ENCODE measurements at places on chromosomes 11 and 22. TPM values are rescaled to one million over a fixed set of nuclear protein-coding genes. Genes with fewer than 3 reads are reported as not detected.

Gene VPREB1
- total RNA-seq: not detected

Gene LYVE1
- total RNA-seq: 60.8 TPM

Gene SCN4B
- 0.30 TPM for total RNA-seq

Gene PPP2R5B
- total RNA-seq: 9.2 TPM

Gene OR8B12
- total RNA-seq: not detected

Gene SAA4
- 1,156 TPM for total RNA-seq

Gene LRP4
- total RNA-seq: 0.43 TPM

Gene TRIM6
- 0.44 TPM for total RNA-seq

Gene ANGPTL5
- total RNA-seq: not detected

Gene CD3G
- total RNA-seq: 0.68 TPM

Gene TEX12
- total RNA-seq: not detected

Gene LTBP3
- total RNA-seq: 33.6 TPM
